ENCODE measurements at places on chromosomes 3 and 15.

GRCh38 chr3:31356941-31357340 lies 175.8 kb upstream of the STT3B start:
- DNase-seq, result no peak

- DNase-seq, result no peak
Observed at GRCh38 chr3:196162679-196163078, 48.5 kb downstream of the ZDHHC19 start.

GRCh38 chr15:70920981-70921696 lies 28.5 kb downstream of the LRRC49 start:
- no peak for DNase-seq

- DNase-seq, result no peak
Observed at GRCh38 chr3:50815844-50816243, 141.1 kb downstream of the DOCK3 start.

- DNase-seq, result no peak
Observed at GRCh38 chr3:18189282-18190050, 235.7 kb downstream of the SATB1 start.

DNA sequence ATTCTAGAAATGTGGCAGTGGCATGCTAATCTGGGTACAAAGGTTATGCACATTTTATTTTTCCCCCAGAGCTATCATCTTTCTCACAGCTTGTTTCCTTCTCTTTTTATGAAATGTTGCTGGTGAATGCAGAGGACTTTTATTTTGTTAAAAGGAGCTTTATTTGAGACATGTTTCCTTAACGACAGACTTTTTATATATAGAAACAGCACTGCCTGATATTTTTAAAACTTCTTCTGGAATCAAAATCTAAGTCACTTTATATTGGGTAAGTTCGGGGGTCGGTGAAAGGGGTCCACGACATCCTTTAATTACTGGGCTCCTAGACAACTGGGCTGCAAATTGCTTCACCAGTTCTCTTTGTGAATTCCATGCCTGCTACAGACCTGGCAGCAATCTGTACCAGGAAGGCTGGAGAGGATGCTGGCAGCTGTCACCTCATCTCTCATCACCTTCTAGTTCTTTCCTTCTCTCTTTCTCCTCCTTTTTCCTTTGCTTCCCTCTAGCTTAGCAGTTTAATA lies 464.7 kb downstream of the PDCD6IP start:
- no peak for DNase-seq

GRCh38 chr15:44535523-44536301 lies 1.2 kb upstream of the EIF3J start:
- DNase-seq, result no peak

GRCh38 chr15:89408372-89409183 lies 74.0 kb upstream of the POLG start:
- no peak for DNase-seq

DNA sequence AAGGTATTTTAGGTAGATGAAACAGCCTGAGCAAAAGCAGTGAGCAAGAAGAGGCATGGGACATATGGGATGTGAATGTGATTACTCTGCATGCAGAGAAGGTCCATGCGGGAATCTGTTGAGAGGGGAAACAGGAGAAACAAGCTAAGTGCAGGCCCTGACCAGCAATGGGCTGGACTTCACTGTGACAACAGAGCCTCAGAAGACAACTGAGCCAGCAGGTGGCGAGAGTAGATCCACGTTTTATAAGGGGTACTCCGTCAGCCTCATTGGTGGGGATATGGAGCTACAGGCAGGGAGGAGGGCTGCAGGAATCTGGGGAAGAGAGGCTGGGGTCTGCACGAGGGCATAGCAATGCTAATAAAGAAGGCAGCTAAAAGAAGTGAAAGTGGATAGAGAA lies 405.9 kb upstream of the LMCD1 start:
- no peak for DNase-seq

DNA sequence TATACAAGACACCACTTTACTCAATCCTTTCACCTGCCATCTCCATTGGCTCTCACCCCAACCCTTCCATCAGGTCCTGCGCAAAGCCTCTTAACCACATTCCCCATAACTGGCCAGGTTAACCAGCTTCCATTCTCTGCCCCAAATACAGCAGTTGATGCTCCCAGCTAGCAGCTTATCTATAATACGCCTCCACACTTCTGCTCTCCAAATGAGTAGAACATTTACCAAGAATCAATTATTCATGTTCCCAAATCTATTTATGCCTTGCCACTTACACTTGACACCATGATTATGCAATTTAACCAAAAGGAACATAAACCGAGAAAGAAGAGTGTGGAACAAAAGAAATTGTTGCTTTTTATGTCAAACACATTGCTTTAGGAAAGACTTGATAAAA lies 103.7 kb upstream of the TPM1 start:
- no peak for DNase-seq

DNA sequence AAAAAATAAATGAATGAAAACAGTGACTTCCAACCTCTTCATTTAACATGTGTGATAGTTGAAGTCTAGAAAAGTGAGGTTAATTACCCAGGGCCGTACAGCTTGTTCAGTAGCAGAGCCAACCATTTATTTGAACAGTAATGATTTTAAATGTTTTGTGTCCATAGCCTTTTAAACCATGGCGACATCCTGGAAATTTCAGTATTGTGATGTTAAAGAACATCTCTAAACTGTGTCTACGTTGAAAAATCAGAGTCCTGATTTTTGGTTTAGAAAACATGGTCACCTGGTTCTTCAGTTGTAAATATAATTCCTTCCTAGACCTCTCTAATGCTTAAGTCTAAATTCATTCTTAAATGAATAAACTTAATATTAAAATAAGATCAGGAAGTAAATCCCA lies 14.2 kb downstream of the LPP start:
- peak; percentile 49 for DNase-seq

- DNase-seq, result no peak
Observed at GRCh38 chr3:130621824-130622223, 104.8 kb downstream of the COL6A6 start.

GRCh38 chr3:55629432-55629831 lies 142.3 kb upstream of the WNT5A start:
- no peak for DNase-seq

DNA sequence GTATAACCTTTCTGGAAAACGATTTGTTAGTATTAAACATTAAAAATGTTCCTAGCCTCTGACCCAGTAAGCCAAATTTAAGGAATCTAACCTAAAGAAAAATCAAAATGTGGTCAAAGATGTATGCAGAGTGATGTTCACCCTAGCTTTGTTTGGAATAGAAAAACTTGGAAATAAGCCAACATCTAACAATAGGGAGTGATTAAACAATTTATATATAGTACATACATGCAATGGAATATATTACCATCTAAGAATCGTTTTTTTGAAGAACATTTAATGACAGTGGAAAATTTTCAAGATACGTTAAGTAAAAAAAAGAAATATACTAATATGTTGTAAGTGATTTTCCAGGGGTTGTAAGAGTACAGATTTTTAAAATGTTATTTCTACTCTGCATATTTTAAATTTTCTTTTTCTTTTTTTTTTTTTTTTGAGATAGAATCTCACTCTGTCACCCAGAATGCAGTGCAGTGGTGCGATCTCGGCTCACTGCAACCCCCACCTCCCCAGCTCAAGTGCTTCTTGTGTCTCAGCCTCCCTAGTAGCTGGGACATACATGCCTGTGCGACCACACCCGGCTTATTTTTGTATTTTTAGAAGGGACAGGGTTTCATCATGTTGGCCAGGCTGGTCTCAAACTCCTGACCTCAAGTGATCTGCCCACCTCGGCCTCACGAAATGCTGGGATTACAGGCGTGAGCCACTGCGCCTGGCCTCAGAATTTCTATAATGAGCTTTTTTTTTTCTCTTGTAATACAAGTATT lies 54.9 kb downstream of the ANP32A start:
- no peak for DNase-seq

DNA sequence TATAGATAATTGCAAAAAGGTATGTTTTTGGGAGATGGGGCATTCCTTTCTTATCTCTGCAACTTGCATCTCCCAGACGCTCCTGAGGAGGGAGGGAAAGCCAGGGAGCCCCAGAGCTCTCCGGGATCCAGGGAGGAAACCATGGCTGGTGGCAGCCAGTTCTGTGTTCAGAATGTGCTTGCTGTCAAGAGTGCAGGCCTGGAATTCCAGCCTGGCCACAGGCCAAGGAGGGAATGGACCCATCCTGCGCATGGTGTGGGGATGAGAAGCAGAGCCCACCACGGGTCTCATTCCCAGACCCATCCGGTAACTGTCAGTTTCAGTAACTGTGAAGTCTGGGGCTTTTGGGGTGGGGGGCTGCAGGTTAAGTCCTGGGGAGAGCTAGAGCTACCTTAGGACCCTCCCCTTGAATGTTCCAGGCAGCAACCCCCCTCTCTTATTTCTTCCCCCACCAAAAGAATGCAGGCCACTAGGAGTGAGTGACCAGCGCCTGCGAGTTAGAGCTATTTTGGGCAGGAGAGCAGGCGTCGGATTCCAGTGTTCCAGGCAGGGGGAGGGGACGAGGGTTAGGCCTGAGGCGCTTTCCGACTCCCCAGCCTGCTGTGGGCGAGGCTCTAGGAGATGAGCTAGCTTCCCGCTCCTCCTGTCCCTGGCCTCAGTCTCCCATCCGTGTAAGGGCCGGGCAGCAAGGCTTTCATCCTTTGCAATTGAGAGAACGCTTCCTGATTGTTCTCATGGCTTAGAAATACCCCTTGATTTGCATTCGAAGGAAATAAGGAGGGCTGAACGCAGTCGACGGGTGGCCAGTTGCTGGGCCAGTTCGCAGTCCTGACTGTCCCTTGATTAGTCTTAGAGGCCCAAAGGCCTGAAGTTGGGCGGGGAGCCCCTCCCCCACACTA lies 781 bp upstream of the DAG1 start:
- peak; percentile 24 for DNase-seq

DNA sequence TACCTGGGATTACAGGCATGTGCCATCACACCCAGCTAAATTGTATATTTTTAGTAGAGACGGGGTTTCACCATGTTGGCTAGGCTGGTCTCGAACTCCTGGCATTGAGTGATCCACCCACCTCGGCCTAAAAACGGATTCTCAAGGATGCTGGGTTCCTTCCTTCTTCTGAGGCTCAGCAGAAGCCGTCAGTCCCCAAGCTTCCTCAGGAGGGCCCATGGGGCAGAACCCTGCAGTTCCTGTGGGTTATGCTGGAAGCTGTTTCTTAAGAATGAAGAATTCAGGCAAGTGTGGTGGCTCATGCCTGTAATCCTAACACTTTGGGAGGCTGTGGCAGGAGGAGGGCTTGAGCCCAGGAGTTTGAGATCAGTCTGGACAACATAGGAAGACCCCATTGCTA lies 29.0 kb upstream of the ZNF710 start:
- no peak for DNase-seq

DNA sequence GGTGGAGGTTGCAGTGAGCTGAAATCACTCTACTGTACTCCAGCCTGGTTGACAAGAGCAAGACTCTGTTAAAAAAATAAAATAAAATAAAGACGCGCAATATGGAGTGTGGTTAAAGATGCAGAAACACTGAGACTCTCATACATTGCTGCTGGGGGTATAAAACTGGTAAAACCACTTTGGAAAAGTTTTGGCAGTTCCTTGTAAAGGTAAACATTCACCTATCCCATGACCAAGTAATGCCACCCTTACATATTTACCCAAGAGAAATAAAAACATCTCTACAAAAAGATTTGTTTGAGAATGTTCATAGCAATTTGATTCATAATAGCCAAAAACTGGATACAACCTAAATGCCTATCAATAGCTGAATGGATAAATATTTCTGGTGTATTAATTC lies 398.5 kb downstream of the PDCD6IP start:
- no peak for DNase-seq

DNA sequence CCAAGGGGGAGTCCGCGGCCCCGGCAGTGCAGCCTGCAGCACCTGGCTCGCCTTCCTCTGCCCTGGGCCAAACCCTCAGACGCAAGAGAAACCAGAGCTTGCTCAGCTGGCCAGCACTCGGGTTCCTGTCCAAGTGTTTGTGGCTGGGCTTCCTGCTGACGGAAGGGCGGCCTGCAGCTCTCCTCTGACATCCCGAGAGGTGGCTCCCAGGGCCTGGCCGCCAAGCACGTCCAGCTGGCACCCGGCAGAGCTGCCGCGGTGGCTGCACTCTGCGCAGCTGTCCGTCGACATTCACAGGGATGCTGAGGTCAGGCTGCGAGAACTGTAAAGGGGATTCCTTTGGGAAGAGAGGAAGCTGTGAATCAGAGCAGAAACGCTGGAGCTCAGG lies 85.6 kb downstream of the CPN2 start:
- peak; percentile 47 for DNase-seq

DNA sequence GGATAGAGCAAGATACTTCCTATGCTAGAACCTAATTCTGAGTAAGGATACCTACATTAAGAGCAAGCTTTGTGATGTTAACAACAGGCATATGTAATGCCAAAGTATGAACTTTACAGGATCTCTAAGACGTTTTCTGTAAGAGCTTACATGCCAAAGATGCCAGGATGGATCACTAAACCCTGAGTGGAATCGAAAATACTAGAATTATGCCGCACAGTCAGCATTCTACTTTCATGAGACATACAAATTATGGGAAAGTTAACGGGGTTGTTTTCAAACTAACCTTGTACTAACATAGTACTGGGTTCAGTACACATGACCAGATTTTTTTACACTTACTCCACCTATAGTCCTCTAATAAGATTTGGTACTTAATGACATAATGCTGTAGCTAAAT lies 55.1 kb downstream of the AAGAB start:
- no peak for DNase-seq

- DNase-seq, result no peak
Observed at GRCh38 chr3:114213292-114213626, 24.1 kb downstream of the ZNF80 start.

DNA sequence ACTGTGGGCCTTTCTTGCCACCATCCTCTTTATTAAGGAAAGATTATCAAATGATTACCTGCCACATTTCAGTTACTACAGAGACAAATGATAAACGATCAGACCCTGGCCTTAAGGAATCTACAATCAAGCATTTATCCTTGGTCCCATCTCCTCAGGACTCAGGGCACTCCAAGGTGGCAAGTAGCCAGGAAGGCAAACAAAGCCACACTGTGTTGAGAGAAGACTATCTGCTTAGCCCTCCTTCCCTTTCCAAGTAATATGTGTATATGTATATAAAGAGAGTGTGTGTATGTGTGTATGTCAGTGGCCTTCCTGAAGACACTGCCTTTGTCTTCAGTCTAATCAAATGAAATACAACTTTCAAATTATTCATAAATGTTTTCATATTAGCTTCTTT lies 490.1 kb upstream of the ATP11B start:
- DNase-seq, result peak; percentile 22

- no peak for DNase-seq
Observed at GRCh38 chr15:77964193-77964592, 113.3 kb downstream of the TBC1D2B start.

DNA sequence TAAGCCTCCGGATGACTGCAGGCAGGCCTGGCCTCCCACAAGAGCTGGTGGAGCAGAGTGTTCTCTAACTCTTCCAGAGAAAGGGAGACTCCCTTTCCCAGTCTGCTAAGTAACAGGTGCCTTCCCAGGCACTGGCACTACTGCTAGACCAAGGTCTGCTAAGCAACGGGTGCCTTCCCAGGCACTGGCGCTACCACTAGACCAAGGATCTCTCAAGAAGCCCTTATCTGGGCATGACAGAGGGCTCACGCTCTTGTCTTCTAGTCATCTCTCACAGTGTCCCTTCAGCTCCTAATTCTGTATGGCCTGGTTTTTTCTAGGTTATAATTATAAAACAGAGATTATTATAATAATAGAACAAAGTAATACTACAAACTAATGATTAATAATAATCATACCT lies 27.8 kb downstream of the MYL3 start:
- no peak for DNase-seq

Measured in NCI-H2081 (cell line).